ENCODE measurements at places on chromosomes 1 and 21.

- no peak for DNase-seq
These were observed 37.7 kb downstream of the CSMD2 start for GRCh38 chr1:34127006-34128000.

- no peak for DNase-seq
These were observed 17.1 kb downstream of the SOAT1 start for GRCh38 chr1:179310721-179311120.

DNA sequence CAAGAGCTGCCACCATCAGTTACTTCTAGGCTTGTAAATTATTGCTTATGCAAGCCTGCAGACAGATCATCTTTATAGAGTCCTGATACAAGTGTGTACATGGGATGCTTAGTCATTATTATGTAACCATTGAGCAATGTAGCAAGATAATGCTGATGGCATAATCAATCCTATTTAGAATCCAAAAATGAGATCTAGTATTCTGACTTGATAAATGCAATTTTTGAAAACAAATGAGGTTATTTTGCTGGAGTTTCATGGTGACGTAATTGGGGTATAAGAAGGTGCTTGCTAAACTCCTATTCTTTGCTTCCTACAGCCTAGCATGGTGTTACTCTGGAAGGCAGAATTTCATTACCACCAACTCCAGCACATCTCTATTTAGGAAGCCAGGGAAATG, 801.7 kb upstream of the PRMT6 start:
- no peak for DNase-seq

- DNase-seq = no peak
These were observed 208.2 kb downstream of the BACH1 start for GRCh38 chr21:29506947-29507346.

DNA sequence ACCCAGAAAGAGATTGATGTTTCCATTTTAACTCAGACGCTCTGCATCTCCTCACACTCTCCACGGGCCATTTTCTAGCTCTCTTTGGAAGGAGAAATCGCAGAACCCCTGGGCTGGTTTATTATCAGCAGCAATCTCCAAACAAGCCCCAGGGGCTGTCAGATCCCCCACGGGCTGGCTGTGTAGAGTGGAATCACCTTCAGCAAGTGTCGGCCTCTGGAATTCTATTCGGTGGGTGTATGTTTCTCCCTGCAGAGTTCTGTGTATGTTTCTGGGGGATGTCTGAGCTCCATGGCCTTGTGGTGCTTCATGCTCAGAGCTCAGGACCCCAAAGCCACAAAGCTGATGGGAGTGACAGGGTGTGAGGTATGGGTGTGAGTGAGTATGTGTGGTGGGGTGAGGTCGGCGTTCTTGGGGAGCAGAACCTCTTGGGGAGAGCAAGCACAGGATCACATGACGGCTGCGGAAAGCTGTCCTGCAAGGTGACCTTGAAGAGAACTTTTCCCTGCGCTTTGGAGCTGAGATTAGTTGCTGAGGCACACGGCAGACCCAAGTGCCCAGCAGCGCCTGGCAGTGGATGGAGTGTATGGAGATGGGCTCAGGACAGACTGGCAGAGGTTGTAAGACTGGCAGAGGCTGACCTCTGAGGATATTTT, 489 bp downstream of the ACOT11 start:
- DNase-seq = no peak

DNA sequence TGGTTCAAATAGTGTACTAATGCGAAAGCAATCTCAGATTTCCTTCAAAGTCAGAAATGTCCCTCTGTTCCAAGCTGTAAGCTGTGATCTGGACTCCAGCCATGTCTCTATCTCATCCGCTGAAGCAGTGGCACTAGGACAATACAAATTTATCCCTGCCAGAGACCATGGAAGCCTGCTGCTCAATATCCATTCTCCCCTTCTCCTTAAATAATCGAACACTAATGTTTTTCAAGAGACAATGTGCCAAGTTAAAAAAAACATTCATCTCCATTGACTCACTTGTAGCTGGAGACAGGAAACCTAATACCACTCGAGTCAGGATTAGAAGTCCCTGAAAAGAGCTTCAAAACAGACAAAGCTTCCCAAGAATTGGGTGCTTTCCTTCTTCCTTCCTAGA, 38.5 kb upstream of the PGBD5 start:
- no peak for DNase-seq

DNA sequence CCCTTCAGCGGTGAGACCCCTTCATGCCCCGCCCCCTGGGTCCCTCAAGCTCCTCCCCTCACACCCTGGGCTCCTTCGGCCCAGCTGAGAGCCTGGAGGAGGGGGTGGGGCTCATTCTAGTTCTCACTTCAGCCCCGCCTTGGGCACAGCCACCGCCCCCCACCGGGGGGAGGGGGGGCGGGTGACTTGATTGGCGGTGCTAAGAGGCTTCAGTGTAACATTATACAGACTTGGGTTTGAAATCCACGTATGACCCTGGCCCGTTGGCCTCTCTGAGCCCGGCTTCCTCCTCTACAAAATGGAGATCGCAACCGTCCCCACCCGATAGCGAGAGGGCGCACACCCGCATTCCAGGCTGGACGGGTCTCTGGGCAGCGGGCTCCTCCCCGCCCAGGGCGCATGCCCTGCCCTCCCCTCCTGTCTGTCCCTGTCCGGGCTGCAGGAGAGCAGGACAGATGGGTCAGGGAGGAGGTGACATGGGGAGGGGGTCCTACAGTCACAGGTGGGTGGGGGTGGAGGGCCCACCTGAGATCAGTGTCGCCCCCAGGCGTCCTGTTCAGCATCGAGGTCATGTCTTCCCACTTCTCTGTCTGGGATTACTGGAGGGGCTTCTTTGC, 5.1 kb downstream of the CLCNKB start:
- DNase-seq = no peak

All from mucosa of gallbladder (tissue), 1 donor.